ENCODE measurements at places on chromosomes 3 and 15.

GRCh38 chr3:12741209-12741608, 17.9 kb downstream of the TMEM40 start:
- no peak for DNase-seq

GRCh38 chr3:152037953-152038352, 164.5 kb downstream of the SUCNR1 start:
- no peak for DNase-seq

DNA sequence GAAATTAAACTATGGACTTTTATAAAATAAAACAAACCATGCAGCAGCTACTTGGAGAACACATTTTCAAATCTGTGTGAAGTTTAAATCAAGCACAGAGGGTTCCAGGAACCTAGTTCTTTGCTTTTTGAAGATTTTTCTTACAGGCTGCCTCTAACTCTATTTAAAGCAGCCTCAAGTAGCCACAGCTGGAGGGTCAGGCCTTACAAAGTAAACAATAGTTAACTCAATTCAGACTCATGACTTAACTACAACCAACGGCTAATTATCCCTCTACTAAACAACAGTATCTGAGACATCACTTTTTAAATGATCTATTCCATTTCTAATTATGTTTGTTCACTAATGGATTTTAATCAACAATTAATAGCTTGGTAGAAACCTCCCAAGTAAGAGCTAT, 9.8 kb downstream of the LRIG1 start:
- DNase-seq = no peak

- no peak for DNase-seq
Measured at GRCh38 chr3:149739396-149739795, 12.9 kb downstream of the COMMD2 start.

- no peak for DNase-seq
Measured at GRCh38 chr15:66614951-66615760, 49.4 kb upstream of the LCTL start.

DNA sequence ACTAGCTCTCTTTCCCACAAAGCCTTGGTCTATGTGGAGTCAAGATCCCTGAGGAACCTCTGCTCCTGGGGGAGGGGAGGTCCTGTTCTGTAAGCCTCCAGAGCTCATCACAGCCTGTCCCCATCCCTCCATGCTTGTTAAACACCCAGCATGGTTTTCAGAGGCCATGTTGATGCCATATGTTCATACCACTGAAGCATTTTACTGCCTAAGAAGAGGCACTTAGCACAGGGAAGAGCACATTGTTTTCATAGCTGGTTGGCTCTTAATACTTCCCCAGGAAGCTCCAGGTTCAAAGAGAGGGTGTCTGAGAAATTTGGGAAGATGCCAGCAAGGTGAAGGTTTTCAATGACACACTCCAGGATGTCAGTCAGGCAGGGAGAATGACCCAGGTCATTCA, 25.6 kb downstream of the CPNE4 start:
- DNase-seq = no peak

- DNase-seq = no peak
Measured at GRCh38 chr3:75015280-75015679, 400.8 kb upstream of the CNTN3 start.

GRCh38 chr15:52406601-52407000, 111.0 kb upstream of the MYO5C start:
- DNase-seq = no peak

GRCh38 chr3:194137008-194137505, 1.1 kb downstream of the HES1 start:
- DNase-seq = no peak

- no peak for DNase-seq
Measured at GRCh38 chr3:45205126-45205525, 21.0 kb downstream of the TMEM158 start.

DNA sequence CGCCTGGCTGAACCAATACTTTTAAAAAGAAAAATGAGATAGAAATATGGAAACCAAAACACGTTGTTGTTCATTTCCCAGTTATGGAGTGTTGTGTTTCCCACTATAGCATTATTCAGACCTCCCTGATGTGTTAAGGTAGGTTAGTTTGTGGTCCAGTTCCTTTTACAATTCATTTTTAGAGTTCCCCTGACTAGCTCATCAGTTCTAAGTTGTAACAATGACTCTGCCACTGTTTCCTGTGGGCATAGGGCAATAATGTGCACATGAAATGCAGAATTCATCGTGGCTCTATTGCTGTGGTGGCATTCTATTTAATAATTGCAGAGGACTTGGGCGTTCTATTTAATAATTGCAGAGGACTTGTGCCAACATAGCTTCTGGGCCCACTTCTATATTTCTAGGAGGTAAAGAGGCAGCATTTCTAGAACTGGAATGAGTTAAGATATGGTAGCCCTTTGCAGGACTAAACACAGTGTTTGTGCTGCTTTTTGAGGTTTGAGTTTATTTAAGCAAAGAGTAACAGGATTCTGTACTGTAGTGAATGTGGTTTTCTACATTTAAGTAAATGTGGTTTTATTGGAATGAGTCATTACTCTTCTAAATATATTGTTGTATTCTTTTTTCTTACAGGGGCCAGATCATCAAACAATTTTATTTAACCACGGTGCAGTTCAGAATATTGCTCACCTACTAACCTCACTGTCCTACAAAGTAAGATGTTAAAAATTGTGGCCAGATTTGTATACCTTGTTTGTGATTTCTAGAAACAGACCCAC, 47.5 kb downstream of the ARMC8 start:
- no peak for DNase-seq

DNA sequence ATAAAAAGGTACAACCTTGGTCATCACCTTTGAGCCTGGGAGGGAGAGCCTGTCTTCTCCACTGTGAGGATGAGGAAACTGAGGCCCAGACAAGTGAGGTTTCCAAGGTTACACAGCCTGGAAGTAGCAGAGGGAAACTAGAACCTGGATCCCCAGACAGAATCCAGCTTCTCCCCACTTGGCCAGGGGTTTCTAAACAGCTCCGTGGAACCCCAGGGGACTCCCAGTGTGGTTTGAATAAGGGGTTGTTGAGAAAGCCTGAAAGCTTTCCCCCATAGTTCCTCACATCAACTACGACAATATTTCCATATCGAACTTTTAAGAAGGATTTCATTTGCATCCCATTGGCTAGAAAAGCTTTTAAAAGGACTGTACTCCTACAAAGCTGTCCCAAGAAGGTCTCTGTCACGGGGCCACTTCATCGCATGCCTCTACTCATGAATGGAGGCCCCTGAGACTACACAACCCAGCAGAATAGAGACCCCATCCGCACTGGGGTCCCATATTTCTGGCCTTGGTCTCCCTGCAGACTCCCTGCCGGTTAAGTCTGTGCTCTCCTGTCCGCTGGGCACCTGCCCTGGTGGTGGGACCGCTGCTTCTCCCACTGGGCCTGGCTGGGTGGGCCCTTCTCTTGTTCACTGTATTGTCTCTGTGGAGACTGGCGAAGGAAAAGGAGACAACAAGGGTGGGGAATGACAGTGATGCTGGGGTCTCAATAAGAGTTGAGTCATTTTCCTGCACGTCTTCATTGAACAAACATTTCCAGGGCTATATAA, 178.5 kb downstream of the SMAD6 start:
- DNase-seq = no peak

DNA sequence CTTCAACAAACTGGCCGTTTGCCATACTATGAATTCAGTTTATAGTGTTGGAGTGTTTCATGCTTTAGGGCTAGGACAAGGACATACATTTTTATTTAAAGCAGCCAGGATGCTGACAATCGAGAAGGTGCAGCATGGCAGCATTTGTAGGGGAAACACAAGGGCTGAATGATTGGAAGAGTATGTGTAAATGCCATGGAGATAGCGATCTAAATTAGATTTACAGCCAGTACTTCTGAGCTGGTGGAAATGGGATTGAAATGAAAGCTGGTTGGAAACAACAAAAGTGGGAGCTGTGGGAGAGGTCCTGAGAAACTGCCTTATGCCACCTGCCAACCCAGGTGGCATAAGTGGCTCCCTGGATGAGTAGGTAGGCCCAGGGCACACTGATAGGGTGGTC, 209.9 kb upstream of the MRPL3 start:
- DNase-seq = no peak

GRCh38 chr3:174318181-174318580, 541.0 kb upstream of the NAALADL2 start:
- no peak for DNase-seq

- DNase-seq = no peak
Measured at GRCh38 chr3:194960446-194961032, 274.9 kb downstream of the FAM43A start.

- DNase-seq = no peak
Measured at GRCh38 chr3:140360332-140360731, 317.5 kb upstream of the TRIM42 start.

DNA sequence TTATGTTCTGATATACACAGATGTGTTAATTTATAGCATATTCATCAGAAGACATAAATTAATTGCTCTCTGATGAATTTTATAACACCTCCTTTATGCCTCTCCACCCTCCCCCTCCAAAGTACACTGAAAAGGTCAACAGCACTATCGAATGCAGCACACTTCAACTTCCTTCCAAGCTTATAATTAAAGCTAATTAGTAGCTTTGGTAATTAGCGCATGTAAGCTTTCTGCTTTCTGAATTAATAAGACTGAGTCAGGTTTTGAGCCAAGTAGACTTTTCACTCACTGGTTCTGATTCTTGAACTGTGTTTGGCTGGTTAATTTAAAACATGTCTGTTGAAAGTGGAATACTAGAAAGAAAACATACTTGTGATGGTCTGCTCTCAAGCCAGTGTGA, 760.8 kb upstream of the CFAP20DC start:
- no peak for DNase-seq

- DNase-seq = no peak
Measured at GRCh38 chr15:80494756-80495155, 90.6 kb downstream of the ARNT2 start.

DNA sequence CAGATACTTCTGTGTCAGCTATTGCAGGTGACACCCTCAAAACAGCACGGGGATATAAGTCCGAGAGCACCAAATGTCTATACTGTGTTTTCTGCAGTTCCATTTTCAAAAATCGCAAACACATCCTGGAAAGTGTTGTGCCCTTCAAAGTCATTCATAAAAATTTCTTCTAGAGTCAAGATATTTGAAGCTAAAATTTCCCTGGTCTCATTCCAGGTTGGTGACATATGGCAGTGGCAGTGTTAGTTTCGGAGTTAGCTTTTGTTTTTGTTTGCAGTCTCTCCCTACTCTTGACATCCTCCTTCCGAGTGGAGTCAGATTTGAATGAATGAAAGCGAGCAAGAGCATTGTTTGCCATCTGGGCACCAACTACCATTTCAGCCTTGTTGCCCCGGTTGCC, 3.2 kb upstream of the FSIP1 start:
- DNase-seq = no peak

DNA sequence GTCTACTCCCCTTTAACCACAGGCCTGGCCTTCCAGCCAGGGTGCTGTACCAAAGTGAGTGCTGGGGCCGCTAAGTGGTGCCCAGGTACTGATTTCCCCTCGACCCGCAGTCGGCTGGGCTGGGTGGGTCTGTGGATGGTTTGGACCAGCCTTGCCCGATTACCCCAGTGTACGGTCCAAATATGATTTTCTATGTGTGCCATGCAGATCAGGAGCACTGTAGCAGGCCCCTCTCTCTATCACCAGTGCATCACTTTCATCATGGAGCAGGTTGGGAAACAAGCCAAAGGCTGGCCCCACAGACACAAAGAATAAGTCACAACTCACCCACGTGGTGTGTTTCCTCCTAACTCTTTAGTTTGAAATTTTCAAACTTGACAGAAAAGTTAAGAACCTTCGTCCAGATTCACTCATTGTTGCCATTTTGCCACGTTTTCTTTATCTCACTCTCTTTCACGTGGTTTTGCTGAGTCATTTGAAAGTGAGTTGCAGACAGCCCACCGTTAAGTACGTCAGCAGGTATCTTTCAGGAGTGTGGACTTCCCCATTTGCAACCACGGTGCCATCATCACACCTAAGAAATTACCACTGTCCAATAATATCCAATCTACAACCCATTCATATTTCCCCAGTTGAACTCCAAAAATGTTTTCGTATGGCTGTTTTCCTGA, 37.0 kb downstream of the ZNF710 start:
- no peak for DNase-seq

GRCh38 chr3:136882571-136882970, 20.6 kb downstream of the NCK1 start:
- DNase-seq = no peak

DNA sequence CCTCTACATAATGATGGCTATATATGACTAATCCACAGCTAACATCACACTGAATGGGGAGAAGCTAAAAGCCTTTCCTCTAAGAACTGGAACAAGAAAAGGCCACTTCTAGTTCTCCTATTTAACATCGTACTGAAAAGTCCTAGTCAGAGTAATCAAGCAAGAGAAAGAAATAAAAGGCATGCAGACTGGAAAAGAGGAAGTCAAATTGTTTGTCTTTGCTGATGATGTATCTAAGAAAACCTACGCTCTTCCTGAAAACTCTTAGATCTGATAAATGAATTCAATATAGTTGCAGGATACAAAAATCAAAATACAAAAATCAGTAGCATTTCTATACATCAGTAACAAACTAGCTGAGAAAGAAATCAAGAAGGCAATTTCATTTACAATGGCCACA, 116.9 kb downstream of the TP63 start:
- DNase-seq = no peak
